ENCODE measurements at places on chromosomes 2 and 18.

DNA sequence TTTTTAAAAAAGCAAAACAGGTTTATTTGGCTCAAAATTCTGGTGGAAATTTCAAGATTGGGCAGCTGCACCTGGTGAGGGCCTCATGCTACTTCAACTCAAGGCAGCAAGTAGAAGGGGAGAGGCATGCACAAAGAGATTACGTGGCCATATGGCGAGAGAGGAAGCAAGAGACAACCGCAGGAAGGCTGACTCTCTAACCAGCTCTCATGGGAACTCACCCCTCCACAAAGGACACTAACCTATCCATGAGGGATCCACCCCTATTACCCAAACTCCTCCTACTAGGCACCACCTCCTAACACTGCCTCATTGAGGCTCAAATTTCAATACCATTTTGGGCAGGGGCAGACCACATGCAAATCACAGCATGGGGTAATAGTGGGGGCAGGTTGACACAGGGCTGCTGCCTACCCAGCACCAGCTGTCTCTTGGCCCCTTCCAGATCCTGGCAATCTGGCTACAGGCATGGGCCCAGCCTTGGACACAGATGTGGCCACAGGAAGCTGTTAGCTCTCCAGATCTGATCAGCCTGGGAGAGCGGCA lies 2.0 kb upstream of the CAPN10 start:
- peak; percentile 97 for DNase-seq

DNA sequence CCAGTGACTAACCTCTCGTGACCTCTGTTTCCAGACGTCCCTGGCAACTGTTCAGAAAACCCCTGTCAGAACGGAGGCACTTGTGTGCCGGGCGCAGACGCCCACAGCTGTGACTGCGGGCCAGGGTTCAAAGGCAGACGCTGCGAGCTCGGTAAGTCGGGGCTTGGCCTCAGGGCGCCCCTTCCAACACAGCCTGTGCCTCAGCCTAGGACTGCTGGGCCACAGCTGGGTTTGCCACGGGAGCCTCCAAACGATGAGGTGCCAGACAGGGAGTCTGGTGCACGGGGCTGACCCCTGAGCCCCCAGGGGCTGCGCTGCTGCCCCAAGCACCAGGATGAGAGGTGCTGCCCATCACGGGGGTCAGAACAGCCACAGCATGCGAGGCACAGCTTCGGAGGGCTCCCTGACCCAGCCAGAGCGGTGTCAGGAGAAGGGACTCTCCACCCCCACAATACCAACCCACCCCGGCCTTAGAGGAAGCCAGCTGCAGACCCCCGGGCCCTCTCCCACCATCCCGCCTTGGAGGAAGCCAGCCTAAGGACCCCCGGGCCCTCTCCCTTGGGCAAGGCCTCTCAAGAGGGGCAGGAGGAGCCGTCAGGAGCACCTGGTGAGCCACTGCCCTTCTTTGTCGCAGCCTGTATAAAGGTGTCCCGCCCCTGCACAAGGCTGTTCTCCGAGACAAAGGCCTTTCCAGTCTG lies 20.3 kb downstream of the MTERF4 start:
- DNase-seq = no peak

- DNase-seq = peak; percentile 73
Measured at GRCh38 chr2:233404222-233404621, 49.9 kb downstream of the DGKD start.

DNA sequence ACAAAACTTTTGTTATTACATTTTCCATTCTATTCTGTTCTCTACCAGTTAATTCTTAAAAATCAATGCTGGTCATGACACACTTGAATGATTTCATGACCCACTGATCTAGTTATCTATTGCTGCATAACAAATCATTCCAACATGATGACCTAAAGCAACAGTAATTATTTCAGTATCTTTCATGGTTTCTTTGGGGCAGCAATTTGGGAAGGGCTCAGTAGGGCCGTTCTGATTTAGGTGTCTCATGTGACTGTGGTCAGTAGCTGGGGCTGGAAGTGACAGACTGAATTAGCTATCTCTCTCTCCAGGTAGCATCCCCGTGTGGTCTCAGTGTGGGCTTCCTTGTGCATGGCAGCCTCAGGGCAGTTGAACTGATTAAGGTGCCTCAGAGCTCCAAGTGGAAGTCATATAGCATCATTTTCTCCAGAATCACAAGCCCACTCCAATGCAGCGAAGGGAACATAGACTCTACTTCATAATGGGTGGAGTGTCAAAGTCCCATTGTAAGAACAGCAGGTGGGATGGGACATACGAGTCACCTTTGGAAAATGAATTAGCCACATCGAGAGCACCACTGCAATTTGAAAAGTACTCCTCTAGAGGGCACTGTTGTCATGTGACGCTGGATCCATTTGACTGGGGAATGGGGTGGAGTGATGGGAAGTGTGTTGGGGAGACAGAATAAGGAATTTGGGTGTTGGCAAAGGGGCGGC lies 39.1 kb upstream of the FAM136A start:
- DNase-seq = peak; percentile 53

- no peak for DNase-seq
Measured at GRCh38 chr2:26363323-26363722, 16.7 kb upstream of the ADGRF3 start.

- no peak for DNase-seq
Measured at GRCh38 chr2:191299010-191299409, 53.8 kb downstream of the MYO1B start.

- no peak for DNase-seq
Measured at GRCh38 chr2:217935901-217936684, 66.7 kb downstream of the TNS1 start.

DNA sequence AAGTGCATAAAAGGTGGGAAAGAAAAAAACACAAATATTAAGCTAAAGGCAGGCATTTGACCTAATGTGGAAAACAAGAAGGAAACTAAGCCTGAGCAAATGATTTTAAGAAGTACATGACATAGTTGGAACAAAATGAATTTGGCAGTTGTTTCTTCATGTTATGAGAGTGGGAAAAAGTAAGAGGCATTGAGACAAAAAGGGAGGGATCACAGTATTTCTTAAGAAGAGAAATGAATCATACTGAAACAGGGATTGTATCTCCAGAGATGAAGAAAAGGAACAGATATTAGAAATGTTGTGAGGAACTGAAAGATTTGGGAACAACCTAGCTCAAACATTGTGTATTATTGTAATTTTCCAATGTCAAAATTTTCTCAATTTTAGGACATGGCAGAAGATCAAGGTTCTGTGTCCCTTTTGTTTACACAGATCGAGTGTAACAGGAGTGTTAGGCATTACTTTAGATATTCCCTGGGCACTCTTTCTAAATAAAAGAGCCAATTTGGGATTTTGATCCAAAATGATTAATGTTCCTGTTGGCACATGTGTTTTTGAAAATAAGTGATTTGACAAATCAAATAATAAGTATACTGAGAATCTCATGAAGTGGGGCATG lies 98.6 kb downstream of the CALCRL start:
- DNase-seq = no peak

GRCh38 chr18:29147944-29148343 lies 971.0 kb upstream of the CDH2 start:
- no peak for DNase-seq

GRCh38 chr2:239166201-239166834 lies 234.5 kb downstream of the HDAC4 start:
- DNase-seq = no peak

DNA sequence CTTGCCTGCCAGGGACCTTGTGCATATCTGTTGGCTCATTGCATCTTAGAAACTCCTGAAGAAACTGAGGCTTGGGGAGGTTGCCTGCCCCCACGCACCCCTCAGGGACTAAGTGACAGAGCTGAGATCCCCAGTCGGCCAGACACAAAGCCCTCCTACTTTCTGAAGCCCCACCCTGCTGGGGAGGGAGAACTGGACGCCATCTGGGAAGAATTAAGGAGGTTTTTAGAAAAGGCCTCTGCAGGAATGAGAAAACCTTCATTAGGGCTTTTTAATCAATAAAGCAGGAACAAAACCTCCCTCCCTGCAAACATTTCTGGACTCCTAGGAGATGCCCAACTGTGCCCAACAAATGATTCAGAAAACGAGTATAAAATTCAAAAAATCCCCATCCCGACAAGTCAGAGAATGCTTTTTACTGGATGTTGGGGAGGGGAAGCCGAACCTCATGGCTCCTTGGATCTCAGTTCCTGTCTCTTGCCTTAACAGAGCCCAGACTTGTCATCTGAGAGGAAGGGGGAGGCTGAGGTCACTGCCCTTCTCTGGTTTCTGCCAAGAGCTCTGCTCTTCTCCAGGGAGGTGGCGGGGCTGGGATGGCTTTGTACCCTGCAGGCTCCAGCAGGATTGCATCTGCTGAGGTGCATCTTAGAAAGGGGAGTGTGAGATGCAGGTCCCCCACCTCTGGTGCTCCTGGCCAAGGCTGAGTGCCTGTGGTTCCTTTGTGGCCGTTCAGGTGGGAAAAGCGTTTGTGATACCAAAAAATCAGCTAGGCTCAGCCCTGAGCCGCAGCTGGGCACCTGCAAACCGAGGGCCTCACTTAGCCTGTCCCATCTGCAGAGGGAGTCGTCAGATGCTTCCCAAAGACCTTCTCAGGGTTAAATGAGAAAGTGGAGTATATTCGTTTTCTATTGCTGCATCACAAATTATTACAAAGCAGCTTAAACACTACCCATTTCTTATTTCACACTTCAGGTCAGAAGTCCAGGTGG lies 142.4 kb downstream of the ZFP36L2 start:
- DNase-seq = no peak

- no peak for DNase-seq
Measured at GRCh38 chr2:218991674-218992168, 1.5 kb downstream of the CRYBA2 start.

GRCh38 chr2:177592945-177593344 lies 200.4 kb downstream of the AGPS start:
- no peak for DNase-seq

GRCh38 chr2:98598781-98599428 lies 9.4 kb downstream of the COA5 start:
- DNase-seq = no peak

DNA sequence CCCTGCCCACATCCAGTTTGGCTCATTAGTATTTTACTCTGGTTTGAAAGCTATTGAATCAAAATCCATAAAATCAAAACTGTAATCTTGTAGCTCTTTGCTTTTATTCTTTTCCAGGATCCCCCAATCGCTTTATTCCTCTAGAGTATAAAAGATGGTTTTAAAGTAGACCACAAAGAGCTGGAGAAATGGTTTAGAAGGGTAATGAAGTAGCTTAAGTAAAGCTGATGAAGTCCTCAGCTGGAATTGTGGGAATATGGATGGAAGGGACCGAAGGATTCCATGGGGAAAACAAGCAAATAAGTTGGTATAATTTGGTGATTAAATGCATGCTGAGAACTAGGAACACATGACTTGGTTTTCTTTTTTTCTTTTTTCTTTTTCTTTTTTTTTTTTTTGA lies 12.3 kb downstream of the ARHGAP28 start:
- no peak for DNase-seq

- no peak for DNase-seq
Measured at GRCh38 chr18:33826151-33826550, 248.1 kb downstream of the ASXL3 start.

- no peak for DNase-seq
Measured at GRCh38 chr2:149213764-149214493, 116.5 kb upstream of the LYPD6 start.

DNA sequence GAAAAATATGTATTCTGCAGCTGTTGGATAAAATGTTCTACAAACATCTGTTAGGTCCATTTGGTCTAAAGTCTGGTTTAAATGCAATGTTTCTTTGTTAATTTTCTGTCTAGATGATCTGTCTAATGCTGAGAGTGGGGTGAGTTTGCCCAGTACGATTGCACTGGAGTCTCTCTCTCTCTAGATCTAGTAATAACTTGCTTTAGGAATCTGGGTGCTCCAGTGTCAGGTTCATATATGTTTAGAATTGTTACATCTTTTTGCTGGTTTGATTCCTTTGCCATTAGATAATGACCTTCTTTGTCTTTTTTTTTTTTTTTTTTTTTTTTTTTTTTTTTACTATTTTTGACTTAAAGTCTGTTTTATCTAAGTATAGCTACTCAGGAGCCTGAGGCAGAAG lies 10.4 kb downstream of the GCC2 start:
- no peak for DNase-seq

GRCh38 chr18:24296276-24296675 lies 101.3 kb downstream of the OSBPL1A start:
- DNase-seq = no peak

DNA sequence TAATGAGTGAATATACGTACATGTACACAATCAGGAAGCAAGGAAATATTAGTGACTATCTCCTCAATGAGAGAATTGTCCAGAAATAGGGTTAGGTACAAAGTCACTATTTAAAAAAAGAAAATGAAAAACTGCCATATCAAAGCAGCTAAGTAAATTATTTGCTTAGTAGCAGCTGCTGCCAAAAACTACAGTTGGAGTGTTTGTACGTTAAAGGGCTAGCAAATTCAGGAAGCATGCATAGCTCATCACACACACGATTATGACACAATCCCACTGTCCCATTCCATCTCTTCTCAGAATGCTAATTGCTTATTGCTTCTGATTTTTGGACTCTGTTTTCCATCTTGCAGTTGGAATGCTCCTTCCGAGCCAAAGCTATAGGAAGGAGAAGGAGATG lies 2012.5 kb upstream of the LRRTM1 start:
- no peak for DNase-seq

DNA sequence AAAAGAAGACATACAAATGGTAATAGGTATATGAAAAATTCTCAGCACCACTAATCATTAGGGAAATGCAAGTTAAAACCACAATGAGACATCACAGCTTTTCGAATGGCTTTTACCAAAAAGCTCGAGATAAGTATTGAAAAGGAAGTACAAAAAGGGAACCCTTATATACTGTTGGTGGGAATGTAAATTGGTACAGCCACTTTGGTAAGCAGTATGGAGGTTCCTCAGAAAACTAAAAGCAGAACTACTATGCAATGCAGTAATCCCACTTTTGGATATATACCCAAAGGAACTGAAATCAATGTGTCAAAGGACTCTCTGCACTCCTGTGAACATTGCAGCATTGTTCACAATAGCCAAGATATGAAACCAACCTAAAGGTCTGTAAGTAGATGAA lies 107.5 kb upstream of the SPATS2L start:
- no peak for DNase-seq

DNA sequence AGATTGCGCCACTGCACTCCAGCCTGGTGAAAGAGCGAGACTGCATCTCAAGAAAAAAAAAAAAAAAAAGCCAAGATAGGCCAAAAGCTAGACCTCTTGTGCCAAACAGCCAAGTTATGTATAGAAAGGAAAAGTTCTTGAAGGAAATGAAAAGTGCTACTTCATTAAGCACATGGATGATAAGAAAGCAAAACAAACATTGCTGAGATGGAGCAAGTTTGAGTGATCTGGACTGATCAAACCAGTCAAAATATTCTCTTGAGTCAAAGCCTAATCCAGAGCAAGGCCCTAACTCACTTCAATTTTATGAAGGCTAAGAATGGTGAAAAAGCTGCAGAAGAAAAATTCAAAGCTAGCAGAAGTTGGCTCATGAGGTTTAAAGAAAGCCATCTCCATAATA lies 28.1 kb upstream of the TANC1 start:
- no peak for DNase-seq

GRCh38 chr2:25960920-25961319 lies 21.4 kb downstream of the KIF3C start:
- no peak for DNase-seq

DNA sequence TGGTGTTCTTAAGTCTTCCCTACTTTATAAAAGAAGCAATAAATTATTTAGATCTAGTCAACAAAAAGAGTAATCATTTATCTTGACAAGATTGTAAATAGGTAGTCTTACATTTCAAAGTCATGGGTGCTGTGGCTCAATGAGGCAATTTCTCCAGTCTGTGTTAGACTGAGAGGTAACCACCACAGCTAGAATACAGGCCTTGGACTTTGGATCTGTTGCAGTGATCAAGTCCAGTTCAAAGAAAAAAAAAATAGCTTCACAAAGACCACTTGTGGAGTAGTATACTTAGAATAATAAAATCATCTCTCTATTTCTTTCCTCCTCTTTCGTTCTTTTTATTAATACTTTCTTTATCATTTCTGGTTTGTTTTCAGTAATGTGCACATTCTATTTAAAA lies 93.1 kb upstream of the FSIP2 start:
- no peak for DNase-seq
